ENCODE measurements at places on chromosomes 1 and 21.
A peak's percentile ranks its signal among the peaks of the same experiment; 100 is the strongest.

DNA sequence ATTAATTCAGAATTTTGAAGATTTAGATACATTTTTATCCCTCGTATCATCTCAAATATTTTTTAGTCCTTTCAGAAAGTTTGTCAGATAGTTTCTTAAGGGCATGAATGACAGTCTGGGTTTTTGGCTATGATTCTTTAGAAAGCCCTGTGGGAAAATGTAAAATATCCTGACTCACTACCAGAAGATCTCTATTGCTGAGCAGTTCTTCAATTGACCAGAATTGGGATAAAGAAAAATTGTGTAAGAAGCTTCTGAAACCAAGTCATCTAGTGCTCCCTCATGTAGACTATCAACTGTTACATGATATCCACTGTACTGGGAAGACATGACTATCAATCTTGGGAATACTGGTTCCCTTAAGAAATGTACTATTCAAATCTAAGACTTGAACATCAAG is 608.3 kb upstream of the CHRM3 start:
- no peak for DNase-seq

DNA sequence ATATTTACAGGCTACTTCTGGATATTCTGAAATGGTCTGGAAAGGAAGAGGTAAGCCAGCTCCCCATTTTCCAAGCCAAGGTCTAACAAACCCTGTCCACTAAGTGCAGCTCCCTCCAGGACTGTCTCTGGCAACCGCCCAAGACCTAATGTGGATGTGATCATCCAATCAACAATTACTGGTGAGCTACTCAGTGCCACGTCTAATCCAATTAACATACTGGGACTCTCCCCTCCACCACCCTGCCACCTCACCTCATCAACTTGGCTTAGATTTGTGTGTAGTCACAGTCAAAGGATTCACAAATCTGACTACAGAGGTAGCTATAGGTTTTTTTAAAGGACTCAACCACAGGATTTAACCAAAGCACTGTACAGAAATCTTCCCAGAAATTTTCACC is 25.4 kb upstream of the S100A7 start:
- DNase-seq, result peak; percentile 98

DNA sequence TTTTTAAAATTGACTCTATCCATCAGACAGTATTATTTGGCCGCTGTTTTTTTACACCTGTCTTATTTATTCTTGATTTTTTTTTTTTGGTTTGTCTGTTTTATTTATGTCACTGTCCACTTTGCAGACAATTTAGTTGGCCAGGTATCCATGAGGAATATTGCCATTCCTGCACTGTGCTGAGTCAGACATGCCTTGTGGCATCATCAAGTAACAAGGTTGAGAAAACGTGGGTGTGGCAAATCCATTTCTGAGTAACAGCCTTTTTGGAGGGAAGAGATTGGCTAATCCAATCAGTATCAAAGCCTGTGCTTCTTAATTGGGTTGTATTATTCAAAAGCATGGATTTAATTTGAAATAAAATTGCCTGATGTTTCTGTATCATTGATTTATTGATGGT is 463.1 kb downstream of the USP25 start:
- DNase-seq, result peak; percentile 86

DNA sequence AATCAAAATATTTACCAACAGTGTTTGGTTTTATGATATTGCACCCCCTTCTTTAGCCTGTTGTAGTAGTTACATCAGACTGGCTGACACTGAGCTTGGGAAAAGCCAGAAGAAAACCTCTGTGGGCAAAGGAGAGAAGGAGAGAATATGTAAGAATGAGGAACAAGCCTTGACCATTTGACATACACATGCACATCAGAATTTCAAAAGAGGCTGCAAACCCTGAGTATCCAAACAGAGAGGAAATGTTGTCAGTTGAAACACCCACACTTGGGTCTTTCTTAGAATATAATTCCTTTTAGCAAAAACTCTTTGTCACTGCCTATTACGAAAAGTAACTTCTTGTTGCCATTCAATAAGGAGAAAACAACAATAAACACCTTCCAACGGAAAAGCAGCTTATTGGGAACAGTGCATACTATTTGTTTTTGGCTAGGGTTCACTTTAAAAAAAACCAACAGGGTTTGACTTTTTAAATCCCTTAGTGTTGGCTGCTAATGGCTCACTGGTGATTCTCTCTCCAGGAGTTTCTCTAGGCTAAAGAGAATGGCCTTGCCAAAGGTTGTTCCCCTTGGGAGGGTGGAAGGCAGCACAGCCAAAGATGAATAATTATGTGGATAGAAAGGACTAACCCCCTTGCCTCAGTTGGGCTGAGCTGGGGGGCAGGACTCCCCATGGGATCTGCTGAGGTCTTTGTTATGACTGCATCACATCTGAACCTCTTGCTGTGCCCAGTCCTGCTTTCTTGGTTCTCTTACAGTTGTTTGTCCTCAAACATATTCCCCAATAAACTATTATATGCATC is 48.9 kb downstream of the GORAB start:
- no peak for DNase-seq

- no peak for DNase-seq
These were observed 599.5 kb downstream of the MATN1 start for GRCh38 chr1:30123896-30124295.

DNA sequence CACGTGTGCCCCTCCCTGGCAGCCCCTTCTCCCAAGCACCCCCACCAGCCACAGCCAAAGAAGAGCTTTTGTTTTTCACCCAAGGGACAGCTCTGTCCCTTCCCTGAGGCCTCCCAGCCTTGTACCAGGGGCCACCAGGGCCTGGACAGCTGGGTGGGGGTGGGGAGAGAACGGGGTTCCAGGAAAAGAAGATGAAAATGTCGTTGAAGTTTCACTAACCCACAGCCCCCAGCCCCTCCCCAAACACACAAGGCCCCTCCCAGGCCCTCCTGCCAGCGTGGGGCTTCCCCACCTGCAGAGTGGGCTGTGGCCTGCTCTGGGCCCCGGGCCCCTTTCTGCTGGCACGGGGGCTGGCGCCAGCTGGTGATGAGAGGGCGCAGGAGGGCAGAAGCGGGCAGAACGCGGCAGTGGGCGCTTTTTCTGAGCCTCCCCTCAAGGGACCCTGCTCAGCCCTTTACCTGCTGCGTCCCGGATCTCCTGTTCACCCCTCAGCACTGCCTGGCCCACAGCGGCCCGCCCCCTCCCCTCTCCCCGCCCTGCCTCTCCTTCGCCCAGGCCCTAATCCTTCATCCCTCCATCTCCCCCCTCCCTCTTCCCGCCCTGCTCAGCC is 5.5 kb upstream of the ANKRD65 start:
- no peak for DNase-seq

DNA sequence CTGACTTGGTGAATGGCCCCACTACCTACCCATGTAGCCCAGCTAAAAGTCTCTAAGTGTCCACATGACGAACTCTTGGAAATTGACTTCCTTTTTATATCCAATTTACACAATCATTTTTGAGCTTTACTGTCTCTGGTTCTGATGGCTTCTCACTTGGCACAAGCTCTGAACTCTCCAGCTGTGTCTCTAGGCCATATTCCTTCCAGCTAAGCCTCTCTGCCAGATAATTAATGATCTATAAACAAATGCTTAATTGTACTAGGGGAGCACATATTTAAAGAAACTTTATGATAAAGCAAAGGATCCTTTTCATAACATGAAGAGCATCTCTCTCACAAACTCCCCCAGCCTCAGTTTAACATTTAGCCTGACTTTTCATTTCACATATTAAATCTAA is 16.3 kb upstream of the BEND5 start:
- peak; percentile 69 for DNase-seq

- DNase-seq, result no peak
These were observed 12.4 kb upstream of the FAAP20 start for GRCh38 chr1:2206813-2207487.

DNA sequence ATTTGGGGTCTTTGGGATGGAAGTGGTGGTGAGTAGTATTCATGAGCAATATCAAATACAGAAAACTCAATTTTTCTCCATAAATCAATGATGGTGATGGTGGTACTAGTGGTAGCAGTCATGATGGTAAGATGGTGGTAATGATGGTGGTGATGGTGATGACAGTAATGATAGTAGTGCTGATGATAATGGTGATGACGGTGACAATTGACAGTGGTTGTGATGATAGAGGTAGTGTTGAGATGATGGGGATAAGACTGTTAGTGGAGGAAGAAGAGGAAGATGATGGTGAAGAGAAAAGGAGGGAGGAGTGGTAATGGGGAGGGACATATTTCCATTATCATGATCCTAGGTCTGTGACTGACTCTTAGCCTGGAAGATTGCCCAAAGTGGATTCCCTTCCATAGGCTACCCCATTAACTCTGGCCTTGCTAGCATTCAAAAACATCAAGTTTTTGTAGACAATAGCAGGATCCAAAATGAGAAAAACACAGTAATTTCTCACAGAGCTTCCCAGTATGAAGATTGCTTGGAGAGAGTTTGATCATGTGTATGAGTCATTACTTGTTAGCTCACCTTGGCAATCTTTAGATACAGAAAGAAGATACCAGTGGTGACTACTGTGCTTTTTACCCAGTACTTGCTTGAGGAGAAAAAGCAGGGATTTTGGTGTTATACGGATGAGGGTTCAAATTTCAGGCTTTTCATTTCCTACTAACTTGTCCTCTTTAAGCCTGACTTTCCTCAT is 93.9 kb downstream of the ATP1A1 start:
- no peak for DNase-seq

DNA sequence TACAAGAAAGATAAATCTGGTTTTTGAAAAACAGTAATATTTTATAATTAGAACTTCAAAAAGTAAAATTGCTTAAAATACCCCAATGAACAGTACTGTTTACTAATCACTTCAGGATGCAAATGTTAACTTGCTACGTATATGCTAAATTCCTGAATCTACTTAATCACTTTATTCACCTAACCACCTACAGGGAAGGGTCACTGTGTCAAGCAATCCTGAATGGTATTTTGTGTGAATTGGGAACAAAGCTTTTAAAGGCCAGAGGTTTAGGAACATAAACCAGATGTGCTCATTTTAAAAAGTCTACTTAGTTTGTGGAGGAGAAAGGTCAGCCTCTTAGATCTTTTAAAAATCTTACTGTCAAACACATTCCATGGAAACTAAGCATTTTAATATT is 1143.0 kb upstream of the ADGRL2 start:
- no peak for DNase-seq

- no peak for DNase-seq
These were observed 16.4 kb downstream of the PPP2R5A start for GRCh38 chr1:212301580-212301979.

GRCh38 chr1:1573843-1574720 is 581 bp downstream of the SSU72 start:
- peak; percentile 82 for DNase-seq

DNA sequence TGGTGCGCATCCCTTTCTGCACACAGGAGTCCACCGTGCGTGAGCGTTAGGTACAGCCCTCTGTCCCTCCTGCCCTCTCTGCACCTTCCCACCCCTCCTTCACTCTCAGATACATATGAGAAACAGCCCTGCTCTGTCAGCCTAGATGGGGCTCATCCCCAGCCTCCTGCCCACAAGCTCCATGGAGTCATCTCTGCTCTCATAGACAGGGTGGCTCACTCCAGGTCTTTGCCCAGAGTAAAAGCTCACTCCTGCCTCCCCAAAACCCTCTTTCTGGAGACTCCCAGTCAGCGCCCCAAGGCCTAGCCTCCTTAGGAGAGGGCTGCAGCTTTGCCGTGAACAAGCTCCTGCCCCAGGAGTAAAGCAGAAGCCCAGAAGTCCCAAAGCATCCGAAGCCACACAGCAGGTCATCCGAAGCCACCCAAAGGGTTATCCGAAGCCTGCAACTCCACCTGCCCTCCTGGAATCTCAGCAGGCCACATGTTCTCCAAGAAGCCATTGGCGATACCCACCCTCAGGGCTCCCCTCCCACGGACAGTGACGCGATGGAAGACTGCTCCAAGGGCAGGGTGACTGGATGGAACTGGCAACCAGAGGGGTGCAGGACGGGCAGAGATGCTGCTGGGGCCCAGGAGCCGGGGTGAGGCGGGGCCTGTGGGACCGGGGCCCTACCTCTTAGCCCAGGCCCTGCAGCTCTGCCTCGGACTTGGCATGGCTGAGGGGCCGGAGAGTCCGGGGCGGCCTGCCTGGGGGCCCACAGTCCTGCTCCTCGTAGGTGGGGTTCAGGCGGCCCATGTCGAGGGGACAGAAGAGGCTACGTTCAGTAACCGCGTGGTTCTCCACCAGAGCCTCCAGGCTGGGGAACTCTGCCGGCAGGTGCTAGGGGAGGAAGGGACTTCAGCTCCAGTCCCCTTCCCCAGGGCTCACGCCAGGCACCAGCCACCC is 3.6 kb upstream of the KIF17 start:
- no peak for DNase-seq

DNA sequence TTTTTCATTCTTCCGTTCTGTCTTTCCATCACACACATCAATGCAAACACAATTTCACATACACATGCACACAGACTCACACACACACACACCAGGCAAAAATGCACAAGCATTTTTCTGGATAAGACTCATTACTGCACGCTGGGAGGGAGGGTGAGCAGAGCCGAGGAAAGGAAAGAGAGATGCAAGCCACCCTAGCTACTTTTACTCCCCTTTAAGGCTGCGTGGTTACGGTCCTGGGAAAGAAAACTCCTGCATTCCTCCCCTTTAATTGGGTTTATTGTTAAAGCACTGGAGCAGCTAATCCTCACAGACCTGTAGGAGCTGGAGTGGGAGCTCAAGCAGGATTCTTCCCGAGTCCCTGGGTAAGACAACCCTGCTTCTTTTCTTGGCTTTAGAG is at the start of gene CAMK1G:
Gene CAMK1G, plus strand, starts transcription at position 307 of the 400 bp plus-strand sequence. CDS start 11,270 bp downstream, outside the sequence.
- DNase-seq, result peak; percentile 95

DNA sequence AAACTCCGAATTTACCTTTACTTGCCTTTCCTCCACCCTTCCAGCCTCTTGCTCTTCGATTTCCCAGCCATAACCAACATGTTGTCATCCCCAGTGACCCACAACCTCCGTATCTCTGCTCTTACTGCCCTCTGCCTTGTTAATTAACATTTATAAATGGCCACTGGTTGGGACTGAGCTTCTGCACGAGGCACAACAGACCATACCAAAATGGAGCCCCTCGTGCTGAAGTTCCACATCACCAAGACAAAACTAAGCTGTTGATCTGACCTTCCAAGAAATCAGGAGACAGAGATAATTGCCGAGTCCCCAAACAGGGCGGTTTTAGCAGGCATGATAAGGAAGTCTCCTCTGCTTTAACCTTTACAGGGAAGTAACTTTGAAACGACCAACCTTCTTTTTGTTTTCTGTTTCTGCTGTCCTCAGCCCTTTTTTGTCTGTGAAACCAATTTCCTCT is 71.9 kb downstream of the NMNAT2 start:
- no peak for DNase-seq

GRCh38 chr1:154913273-154913672 is 23.2 kb downstream of the PMVK start:
- DNase-seq, result no peak
